Vagina (tissue), 2 donors: ENCODE measurements at places on chromosomes 3 and 15. TPM values are rescaled to one million over a fixed set of nuclear protein-coding genes. Genes with fewer than 3 reads are reported as not detected.

Gene CACNA2D3
- total RNA-seq = 17.2 TPM

- H3K27ac ChIP-seq = no peak overlapping the region
- H3K27me3 ChIP-seq = no peaks in the 10 kb centered on the region
- no peaks in the 10 kb centered on the region for H3K4me1 ChIP-seq
- H3K4me3 ChIP-seq = no peak overlapping the region
- no peak for DNase-seq
Measured at GRCh38 chr3:72523429-72524151, 324.7 kb downstream of the SHQ1 start.

Gene TRPM1
- total RNA-seq = not detected

- no peak for DNase-seq
- H3K27ac ChIP-seq = no peak overlapping the region
- no peaks in the 10 kb centered on the region for H3K36me3 ChIP-seq
- H3K4me3 ChIP-seq = no peak overlapping the region
Measured at GRCh38 chr3:152356870-152357276, 88.1 kb downstream of the MBNL1 start.

Gene SLC12A1
- not detected for total RNA-seq

DNA sequence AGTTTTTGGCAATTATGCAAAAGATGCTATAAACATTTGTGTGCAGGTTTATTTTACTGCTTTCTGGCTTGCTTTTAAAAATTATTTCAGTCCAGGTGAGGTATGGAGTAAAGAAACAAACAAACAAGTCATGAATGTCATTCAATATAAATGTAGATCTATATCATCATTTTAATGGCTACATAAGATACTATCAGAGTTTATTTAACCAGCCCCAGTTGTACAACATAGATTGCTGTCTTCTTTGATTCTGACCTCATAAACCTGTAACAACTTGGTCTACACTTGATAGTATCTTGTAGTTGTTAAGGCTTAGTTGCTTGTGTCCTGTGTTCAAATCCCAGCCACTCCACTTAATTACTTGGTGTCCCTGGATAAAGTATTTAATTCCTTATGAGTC, 46.0 kb upstream of the RNU6-1 start:
- no peaks in the 10 kb centered on the region for H3K36me3 ChIP-seq
- H3K27me3 ChIP-seq = no peaks in the 10 kb centered on the region
- no peak overlapping the region for H3K4me3 ChIP-seq

Gene CFAP91
- total RNA-seq = 4.2 TPM

GRCh38 chr15:59300618-59301139, 72.0 kb downstream of the MYO1E start:
- DNase-seq = no peak
- H3K27me3 ChIP-seq = no peaks in the 10 kb centered on the region
- H3K36me3 ChIP-seq = no peaks in the 10 kb centered on the region
- H3K27ac ChIP-seq = peak overlapping the region; percentile 56

DNA sequence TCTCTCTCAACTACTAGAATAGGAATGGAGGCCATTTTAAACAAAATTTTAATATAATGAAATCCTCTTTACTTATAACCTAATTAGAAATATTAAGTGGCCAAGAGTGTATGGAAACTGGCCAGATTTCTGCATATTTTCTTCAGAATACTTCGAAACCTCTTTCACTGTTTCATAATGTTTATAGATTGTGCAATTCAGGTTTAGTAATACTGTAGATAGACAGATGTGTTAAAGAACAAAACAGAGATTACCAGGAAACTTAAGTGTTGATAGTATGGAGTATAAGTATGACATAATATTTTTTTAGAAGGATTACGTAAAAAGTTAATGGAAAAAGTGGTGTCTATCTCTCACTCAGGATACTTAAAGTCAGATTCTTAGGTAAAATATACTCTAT, 4.7 kb downstream of the ABHD5 start:
- no peak overlapping the region for H3K27ac ChIP-seq
- H3K36me3 ChIP-seq = no peaks in the 10 kb centered on the region
- H3K4me1 ChIP-seq = peaks cover 45% of the 10 kb centered on the region
- no peak overlapping the region for H3K4me3 ChIP-seq

- no peak overlapping the region for H3K27ac ChIP-seq
- H3K4me1 ChIP-seq = peaks cover 61% of the 10 kb centered on the region
- H3K4me3 ChIP-seq = no peak overlapping the region
- no peaks in the 10 kb centered on the region for H3K36me3 ChIP-seq
Measured at GRCh38 chr15:66389859-66390381, 3.2 kb downstream of the MAP2K1 start.

Gene SNTN
- total RNA-seq = not detected

- DNase-seq = no peak
- no peaks in the 10 kb centered on the region for H3K27me3 ChIP-seq
- no peak overlapping the region for H3K27ac ChIP-seq
Measured at GRCh38 chr3:73576999-73577461, 47.7 kb downstream of the PDZRN3 start.
